ENCODE measurements at places on chromosomes 4 and X.

GRCh38 chr4:56388306-56388705 is 1.0 kb upstream of the AASDH start:
- DNase-seq: no peak

- no peak for DNase-seq
Observed at GRCh38 chr4:27881705-27882104, 1021.1 kb downstream of the STIM2 start.

DNA sequence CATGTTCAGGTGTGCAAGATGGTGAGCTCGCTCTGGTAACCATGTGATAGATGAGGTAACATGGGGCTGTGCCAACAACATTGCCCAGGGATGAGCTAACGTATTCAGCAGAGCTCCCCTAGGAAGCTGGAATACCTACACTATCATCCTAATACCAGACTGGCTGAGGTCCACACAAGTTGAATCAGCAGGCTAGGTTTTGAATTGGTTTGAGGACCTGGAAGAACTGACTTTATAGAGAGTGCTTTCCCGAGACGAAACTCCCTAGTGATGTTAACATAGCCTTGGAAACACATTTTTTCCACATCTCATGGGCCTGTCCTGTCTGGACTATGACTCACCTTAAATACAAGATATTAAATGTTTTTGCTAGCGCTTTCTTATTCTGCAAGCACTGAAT is 56.7 kb downstream of the IGFBP7 start:
- DNase-seq: no peak

GRCh38 chrX:71103110-71103983 is 3.2 kb downstream of the CXorf65 start:
- peak; percentile 41 for DNase-seq

DNA sequence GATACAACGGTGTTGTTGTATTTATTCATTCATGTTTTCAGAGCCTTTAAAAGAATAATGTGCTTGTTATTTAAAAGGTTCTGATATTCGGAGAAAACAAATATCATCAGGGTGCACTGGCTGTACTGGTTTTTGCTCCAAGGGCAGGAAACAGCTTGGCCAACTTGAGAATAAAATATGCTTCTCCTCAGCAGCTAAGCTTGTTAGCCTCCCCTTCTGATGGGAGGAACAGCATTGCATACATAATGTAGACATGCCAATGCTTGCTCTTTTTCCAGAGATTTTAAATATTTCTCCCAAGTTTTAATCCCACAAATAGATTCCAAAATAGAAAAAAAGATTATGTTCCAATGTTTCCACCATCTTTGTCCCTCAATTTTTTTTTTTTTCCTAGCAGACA is 87.6 kb upstream of the RPL34 start:
- DNase-seq: no peak

DNA sequence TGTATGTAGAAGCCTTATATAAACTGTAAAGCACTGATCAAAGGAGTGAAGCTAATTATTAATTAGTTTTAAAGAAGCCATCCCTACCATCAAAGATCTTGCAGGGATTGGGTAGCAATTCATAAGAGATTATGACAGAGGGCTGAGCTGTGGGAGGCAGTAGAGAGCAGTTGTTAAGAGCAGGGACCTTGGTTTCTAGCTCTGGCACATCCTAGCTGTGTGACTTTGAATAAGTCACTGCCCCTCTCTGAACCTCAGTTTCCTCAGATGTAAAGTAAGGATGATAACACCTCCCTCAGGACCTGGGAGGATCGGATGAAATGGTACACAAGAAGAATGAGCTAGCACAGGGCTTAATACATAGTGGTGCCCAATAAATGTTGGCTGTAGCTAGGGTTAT is 45.4 kb downstream of the APLN start:
- no peak for DNase-seq

DNA sequence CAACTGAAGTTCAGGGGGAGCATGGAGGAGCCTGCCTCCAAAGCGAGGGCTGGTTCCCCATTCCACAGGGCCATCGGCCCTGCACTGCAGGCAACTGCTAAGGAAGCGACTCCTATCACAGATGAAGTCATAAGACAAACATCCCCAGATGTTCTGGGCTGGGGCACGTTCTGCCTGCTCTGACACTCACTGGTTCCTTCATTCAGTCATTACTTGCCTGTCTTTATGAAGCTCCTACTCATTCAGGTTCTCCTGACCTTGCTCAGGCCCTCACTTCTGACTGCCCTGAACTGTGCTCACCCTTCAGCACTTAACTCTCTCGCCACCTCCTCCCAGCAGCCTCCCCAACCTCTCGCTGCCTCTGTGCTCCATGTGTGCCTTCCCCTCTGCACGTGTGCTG is 2.5 kb upstream of the SLC2A9 start:
- no peak for DNase-seq

- peak; percentile 19 for DNase-seq
Observed at GRCh38 chrX:74924449-74925224, 615 bp downstream of the NEXMIF start.

DNA sequence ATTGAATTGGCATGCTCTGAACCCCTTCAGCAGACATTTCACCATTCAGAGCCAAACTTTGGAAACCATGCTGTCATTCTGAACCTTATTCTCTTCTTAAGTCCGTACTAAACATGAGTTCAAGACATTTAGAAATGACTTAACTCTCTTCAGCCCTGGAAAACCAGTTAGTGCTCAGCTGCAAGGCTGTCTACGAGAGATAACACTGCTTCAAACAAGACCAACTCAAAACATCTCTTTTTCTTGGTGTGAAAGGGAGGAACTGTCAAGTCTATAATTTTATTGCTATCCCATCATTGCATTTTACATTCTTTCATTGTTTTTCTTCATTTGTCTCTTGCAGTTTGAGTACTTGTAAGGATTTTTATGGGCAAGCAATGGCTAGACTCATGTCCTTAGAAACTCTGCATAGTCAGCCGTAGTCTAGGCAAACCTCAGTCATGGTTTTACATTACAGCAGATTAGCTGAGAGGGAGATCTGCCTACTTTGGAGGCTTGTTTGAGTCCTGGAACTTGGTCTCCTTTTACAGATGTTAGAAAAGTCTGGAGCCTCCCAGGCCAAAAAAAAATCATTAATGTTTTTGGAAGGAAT is 120.6 kb upstream of the JADE1 start:
- no peak for DNase-seq

- DNase-seq: no peak
Observed at GRCh38 chr4:184409911-184410692, 64.2 kb downstream of the IRF2 start.

All from stimulated activated CD4-positive, alpha-beta T cell treated with anti-CD3 and anti-CD28 coated beads, Interleukin-2, amount 100 ng/mL, for 48 hours (primary cell).